Vagina (tissue), 2 donors: ENCODE measurements at places on chromosomes 2 and 18. TPM values are rescaled to one million over a fixed set of nuclear protein-coding genes. Genes with fewer than 3 reads are reported as not detected.

GRCh38 chr2:203619267-203619878 is 84.3 kb upstream of the RAPH1 start:
- no peak for DNase-seq
- no peak overlapping the region for H3K27ac ChIP-seq
- no peak overlapping the region for H3K4me3 ChIP-seq
- no peaks in the 10 kb centered on the region for H3K27me3 ChIP-seq
- no peaks in the 10 kb centered on the region for H3K36me3 ChIP-seq

The ANKRD53 gene
- 4.9 TPM for total RNA-seq

The TLX2 gene
- 6.6 TPM for total RNA-seq

GRCh38 chr2:181042706-181043105 is 62.3 kb downstream of the UBE2E3 start:
- H3K4me3 ChIP-seq: no peak overlapping the region
- no peak overlapping the region for H3K27ac ChIP-seq
- H3K27me3 ChIP-seq: no peaks in the 10 kb centered on the region
- no peak for DNase-seq
- peaks cover 4% of the 10 kb centered on the region for H3K4me1 ChIP-seq
- H3K36me3 ChIP-seq: no peaks in the 10 kb centered on the region

DNA sequence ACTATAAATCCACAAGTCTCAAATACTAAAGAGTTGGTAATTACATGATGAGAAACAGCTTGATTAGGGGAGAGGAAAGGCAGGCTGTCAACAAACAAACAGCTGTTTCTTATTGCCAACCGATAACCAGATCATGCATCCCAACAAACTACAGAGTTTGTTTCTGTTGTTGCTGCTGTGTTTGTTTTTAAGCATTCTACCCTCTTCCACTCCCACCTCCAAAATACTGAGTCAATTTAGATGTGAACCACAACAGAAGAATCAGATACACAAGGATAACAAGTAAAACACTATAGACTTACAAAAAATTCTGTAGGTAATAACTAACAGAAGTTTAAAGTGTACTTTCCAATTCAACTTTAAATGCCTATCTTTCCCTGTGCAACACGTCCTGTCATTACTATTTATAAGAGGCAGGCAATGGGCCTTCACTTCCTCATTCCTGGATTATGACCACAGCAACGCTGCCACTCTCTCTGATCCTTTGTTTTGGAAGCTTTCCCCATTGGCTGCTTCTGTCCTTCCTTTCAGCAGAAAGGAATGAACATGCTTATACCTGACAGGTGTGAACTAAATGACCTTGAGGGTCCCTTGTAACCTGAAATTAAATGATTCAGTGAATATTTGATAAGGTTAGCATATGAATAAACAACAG is 152.0 kb downstream of the SRBD1 start:
- H3K4me3 ChIP-seq: no peak overlapping the region
- H3K4me1 ChIP-seq: peaks cover 23% of the 10 kb centered on the region
- no peaks in the 10 kb centered on the region for H3K27me3 ChIP-seq
- H3K36me3 ChIP-seq: no peaks in the 10 kb centered on the region
- no peak for DNase-seq

DNA sequence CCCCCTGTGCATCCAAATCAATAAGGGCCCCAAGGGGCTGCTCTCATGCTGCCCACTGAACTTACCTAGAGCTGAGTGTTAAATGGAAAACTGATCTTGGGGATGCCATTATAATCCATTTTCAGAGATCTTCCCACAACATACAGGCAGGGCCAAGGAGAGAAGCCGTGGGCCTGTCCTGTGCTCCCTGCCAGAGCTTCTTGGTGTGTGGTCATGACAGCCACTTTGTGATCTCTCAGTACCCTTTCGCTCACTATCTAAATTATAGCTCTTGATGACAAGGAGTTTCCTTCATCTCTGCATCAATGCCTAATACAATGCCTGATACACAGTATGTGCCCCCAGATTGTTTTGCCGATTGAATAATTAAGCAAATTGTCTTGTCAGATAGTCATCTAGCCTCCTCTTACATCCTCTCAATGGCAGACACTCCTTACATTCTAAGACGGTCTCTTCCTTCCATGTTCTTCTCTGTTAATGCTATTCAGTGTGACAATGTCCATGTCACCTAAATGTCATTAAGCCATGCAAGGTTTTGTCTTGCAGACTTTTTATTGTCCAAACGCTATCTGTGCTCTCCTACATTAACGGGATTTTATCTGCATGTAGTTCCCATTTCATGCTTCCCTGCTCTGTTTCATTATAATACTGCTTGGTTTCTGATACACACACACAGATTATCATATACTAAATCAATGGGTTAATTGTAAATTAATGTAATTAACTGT is 5.9 kb downstream of the CSRNP3 start:
- no peaks in the 10 kb centered on the region for H3K27me3 ChIP-seq
- H3K4me1 ChIP-seq: peaks cover 20% of the 10 kb centered on the region
- H3K27ac ChIP-seq: no peak overlapping the region
- no peak overlapping the region for H3K4me3 ChIP-seq
- DNase-seq: no peak

The BUB1 gene
- total RNA-seq: 5.4 TPM

The CNTNAP5 gene
- not detected for total RNA-seq

- DNase-seq: no peak
- H3K27me3 ChIP-seq: no peaks in the 10 kb centered on the region
- peaks cover 18% of the 10 kb centered on the region for H3K36me3 ChIP-seq
- H3K4me1 ChIP-seq: no peaks in the 10 kb centered on the region
- H3K27ac ChIP-seq: no peak overlapping the region
Observed at GRCh38 chr18:35256947-35257346, 16.1 kb downstream of the ZNF397 start.

DNA sequence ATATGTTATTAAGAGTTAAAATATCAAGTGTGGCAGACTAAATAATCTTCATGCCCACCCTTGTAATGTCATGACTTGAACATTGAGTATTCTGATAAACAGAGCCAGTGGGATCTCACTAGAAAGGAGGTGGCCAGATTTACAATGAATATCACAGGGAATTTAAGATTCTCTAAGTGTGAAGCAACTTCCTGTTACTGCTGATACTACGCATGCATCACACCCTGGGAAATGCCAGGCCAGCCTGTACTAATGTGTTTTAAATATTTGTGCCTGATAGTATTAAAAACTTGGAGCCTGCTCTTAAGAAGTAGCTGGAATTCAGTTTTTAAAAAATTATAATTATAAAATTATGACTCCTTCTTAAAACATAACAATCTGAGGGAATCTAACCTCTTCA is 148.3 kb downstream of the LAMA3 start:
- H3K4me1 ChIP-seq: peaks cover 17% of the 10 kb centered on the region
- no peak overlapping the region for H3K4me3 ChIP-seq
- H3K36me3 ChIP-seq: peaks cover 16% of the 10 kb centered on the region
- DNase-seq: no peak
- H3K27me3 ChIP-seq: no peaks in the 10 kb centered on the region

GRCh38 chr2:42841344-42841743 is 49.0 kb upstream of the HAAO start:
- no peak overlapping the region for H3K4me3 ChIP-seq
- no peaks in the 10 kb centered on the region for H3K36me3 ChIP-seq
- peak overlapping the region; percentile 81 for H3K27ac ChIP-seq
- peak; percentile 93 for DNase-seq
- H3K27me3 ChIP-seq: no peaks in the 10 kb centered on the region
- H3K4me1 ChIP-seq: peaks cover 65% of the 10 kb centered on the region

DNA sequence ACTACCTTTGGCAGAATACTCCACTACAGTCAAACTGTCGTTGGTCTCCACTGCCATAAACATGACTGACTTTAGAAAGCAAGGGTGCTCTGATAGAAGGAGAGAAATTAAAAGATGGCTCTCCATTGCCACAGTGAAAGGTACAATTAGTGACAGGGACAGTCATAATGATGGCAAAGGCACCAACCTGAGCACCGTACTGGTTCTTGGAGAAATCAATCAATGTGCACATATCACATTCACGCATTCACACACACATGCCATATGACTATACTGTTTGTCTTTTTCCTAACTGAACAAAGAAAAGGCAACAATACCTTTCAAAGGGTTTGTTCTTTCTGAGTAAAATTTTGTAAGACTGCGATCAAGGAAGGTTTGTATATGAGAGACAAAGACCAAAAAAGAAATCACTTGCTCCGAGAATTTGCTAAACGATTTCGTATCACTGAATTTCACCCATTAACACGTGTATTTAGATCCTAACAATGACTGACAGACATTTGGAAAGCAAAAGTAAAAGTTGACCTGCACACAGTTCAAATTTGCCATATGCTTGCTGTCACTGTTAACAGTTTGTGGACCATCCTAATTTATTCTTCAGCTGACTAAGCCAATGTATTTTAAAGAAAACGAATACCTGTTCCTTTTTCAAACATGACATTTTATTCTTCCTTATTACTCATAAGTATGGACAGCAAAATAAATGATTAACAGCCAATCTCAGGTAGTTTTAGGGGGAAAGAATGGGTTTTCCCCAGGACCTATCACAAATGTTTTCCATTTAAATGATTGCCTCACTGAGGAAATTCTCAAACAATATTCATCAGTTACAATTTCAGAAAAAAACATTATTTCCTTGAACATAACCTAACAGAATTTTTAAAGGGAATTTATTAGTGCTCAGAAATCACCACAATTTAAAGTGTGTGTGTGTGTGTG is 644.4 kb downstream of the ZEB2 start:
- DNase-seq: no peak
- H3K27me3 ChIP-seq: no peaks in the 10 kb centered on the region
- H3K36me3 ChIP-seq: no peaks in the 10 kb centered on the region
- no peak overlapping the region for H3K27ac ChIP-seq
- no peaks in the 10 kb centered on the region for H3K4me1 ChIP-seq

The EPB41L3 gene
- total RNA-seq: 53.0 TPM

- no peak overlapping the region for H3K4me3 ChIP-seq
- H3K27me3 ChIP-seq: no peaks in the 10 kb centered on the region
- H3K36me3 ChIP-seq: no peaks in the 10 kb centered on the region
- no peak for DNase-seq
- H3K27ac ChIP-seq: no peak overlapping the region
Observed at GRCh38 chr18:65934874-65935273, 184.1 kb downstream of the CDH7 start.

- H3K27me3 ChIP-seq: no peaks in the 10 kb centered on the region
- no peak overlapping the region for H3K27ac ChIP-seq
- no peak for DNase-seq
- H3K4me3 ChIP-seq: no peak overlapping the region
- no peaks in the 10 kb centered on the region for H3K4me1 ChIP-seq
- no peaks in the 10 kb centered on the region for H3K36me3 ChIP-seq
Observed at GRCh38 chr2:110874453-110875383, 142.3 kb downstream of the ACOXL start.

GRCh38 chr18:23798824-23799223 is 109.6 kb downstream of the LAMA3 start:
- H3K27ac ChIP-seq: no peak overlapping the region
- no peaks in the 10 kb centered on the region for H3K27me3 ChIP-seq
- H3K4me1 ChIP-seq: no peaks in the 10 kb centered on the region

DNA sequence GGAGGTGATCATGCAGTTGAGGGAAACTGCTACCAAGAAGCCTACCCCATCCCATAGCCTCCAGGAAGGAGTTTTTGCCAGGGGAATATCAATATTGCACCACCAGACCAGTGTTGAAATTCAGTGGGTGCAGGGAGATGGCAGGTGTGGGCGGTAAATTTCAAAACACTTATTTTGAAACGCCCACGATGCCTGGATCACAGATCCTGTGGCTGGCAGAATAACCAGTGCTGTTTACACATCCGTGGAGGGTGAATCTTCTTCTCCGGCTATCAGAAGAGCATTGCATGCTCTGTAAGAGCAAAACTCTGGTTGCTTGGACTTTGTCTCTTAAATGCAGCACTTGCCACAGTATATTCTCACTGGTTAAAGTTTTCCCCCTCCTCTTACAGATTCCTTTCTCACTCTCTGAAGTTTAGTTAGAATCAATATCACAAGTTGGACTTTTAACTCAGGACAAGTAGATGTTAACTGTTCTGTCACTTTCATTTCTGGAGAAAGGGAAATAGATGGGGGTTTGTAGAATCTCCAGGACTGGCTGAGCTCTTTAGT is 70.5 kb upstream of the ZCCHC2 start:
- H3K4me1 ChIP-seq: peaks cover 11% of the 10 kb centered on the region
- H3K36me3 ChIP-seq: no peaks in the 10 kb centered on the region
- no peak overlapping the region for H3K27ac ChIP-seq
- H3K27me3 ChIP-seq: no peaks in the 10 kb centered on the region
- H3K4me3 ChIP-seq: no peak overlapping the region
- no peak for DNase-seq

The TCF7L1 gene
- 8.3 TPM for total RNA-seq

DNA sequence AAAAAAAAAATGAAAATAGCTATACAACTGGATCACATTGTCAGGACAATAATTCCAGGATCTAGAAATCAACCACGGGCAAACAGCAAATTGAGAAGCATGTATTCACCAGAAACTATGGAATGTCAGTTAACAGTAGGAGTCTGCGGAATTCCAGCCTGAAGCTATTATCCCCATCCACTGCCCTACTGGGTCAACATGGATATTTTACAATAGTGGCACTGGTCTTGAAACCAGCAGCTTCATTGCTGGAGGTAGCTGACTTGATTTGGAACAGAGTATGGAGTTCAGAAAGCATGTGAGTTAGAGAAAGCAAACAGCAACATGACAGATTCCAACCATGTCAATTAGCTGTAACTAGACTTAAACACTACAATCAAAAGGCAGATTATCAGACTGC is 55.7 kb upstream of the PDE1A start:
- H3K27me3 ChIP-seq: no peaks in the 10 kb centered on the region
- no peaks in the 10 kb centered on the region for H3K36me3 ChIP-seq
- no peaks in the 10 kb centered on the region for H3K4me1 ChIP-seq

DNA sequence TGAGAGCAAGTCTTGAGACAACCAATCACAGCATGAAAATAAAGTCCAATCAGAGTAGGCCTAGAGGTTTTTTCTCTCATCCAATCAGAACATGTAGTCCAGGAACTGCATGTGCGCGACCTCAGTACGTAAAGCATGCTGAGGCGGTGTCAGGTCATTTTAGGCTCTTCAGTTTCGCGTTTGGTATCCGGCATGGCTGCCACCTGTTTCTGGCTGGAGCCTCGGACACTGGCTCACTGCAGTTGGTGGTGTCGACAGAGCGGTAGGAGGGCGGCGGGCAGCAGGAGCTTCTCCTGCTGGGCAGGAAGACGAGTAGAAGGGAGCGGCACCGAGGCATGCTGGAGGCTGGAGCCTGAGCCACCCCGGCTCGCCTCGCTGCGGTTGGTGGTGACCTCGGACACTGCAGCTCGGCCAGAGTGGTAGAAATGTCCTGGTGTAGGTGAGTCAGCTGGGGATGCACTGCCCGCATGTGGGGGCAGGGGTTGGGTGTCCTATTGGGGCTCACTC is 15.8 kb downstream of the CCDC74A start:
- H3K36me3 ChIP-seq: no peaks in the 10 kb centered on the region
- no peaks in the 10 kb centered on the region for H3K4me1 ChIP-seq
- H3K27me3 ChIP-seq: no peaks in the 10 kb centered on the region

The TSN gene
- 35.4 TPM for total RNA-seq

The SERPINB4 gene
- 77.3 TPM for total RNA-seq

DNA sequence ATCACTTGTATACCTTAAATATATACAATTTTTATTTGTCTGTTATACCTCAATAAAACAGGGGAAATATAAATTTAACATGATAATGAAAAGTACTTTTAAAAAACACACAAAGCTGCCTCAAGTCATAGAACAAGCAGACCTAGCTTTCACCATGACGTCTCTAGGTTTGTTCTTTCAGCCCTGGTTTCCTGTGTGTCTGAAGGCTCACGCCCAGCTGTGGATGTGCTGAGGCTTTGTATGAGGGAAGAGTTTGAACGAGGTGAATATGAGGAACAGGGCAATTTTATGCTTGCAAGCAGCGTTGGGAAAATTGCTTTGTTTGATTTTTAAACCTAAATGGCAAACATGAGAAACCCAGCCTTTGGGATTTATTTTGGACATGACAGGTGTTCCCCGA is 15.3 kb downstream of the SH3RF3 start:
- peaks cover 19% of the 10 kb centered on the region for H3K4me1 ChIP-seq
- no peaks in the 10 kb centered on the region for H3K27me3 ChIP-seq
- no peak for DNase-seq
- no peak overlapping the region for H3K4me3 ChIP-seq
- no peaks in the 10 kb centered on the region for H3K36me3 ChIP-seq

The GLI2 gene
- 16.2 TPM for total RNA-seq

The CNGA3 gene
- total RNA-seq: not detected
